Activated T-cell treated with anti-CD3 and anti-CD28 coated beads, Interleukin-2, amount 50 U/mL, for 1 hour (primary cell): ENCODE measurements at places on chromosomes 2 and 18.
A peak's percentile ranks its signal among the peaks of the same experiment; 100 is the strongest.

DNA sequence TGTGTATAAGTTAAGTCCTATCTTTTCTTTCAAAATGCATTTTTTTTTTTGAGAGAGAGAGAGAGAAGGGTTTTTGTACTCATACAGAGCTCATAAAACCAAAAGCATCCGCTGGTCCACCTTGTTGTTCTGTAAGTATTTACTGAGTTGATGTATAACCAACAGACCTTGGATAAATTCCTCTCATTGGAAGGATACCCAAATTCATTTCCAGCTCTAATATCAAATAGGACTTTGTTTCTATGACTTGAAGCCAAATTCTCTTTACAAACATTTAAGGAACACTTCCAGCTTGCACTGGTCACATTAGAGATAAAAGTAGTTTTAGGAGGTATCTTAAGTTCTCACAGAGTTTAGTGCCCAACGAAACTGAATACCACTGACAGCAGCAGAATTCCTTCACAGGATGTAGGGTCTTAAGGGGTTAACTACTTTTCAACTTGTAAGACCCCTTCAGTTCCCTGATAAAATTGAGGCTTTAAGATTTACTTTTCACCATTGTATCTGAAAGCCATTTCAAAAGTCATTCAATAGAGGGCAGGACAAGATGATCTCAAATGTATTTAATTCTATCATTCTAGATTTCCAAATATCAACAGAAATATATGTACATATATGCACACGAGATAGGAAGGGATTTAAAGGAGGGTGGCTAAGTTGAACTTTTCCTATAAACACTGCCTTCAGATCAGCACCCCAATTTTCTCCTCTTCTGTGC, 1398.5 kb upstream of the CELF4 start:
- no peak for DNase-seq

DNA sequence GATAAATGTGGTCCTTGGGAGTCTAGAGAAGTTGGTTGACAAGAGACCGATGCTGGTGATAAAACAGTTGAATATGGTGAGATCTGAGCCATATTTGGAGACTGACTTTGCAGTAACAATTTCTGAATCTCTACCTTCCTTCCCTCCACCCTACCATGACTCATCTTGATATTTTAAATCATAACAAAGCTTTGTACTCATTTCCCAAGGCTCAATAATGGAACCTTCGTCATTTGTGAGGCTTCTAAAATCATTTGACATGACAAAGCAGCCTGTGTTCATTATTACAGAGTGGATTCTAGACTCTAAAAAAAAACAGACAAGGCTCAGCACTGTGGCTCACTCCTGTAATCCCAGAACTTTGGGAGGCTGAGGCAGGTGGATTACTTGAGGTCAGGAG, 38.5 kb upstream of the PDCL3 start:
- no peak for DNase-seq

DNA sequence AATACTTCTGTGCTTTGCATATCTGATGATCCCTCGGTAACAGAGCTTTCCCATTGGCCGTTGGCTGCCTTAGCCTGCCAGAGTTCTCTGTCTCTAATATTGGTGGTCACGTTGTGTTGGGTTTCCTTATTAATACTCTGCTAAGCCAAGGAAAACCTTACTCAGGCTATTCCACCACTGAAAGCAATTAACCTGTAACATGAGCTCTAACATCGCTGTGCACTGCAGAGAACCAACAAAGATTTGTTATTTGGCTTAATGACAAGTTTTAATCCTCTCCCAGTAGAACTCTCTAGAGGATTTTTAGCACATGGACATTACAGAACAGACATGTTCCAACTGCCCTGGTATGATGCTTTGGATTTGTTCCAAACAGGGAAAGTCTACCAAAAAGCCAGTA, 825.9 kb upstream of the POU3F3 start:
- DNase-seq: no peak

GRCh38 chr2:33058716-33059470, 112.1 kb downstream of the LTBP1 start:
- no peak for DNase-seq

DNA sequence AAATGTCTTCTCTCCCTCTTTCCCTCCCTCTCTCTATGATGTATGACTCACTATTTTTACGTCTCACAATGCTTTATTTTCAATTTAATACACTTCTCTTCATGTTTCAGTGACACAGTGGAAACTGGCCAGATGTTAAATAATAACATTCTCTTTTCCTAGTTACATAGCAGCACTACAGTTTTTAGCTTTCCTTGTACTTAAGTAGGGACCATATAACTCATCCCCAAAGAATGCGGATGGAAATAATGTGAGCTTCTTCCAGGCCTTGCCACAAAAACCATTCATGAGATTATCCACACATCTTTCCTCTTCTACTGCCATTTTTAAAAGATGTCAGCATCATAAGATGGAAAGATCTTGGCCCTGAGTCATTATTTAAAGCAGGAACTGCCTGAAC, 789.4 kb downstream of the LRP1B start:
- DNase-seq: no peak

DNA sequence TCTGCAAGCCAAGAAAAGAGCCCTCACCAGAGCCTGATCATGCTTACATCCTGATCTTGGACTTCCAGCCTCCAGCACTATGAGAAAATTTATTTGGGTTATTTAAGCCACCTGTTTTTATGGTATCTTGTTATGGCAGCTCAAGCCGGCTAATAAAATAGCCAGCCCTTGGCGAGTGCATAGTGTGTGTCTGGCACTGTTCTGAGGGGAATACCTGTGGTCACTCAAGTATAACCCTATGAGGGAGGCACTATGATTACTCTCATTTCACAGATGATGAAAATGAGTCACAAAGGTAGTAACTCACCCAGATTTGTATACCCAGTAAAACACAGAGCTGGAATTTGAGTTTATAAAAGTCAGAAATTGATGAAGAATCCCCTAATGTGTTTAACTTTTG, 556.9 kb upstream of the SETBP1 start:
- DNase-seq: no peak

GRCh38 chr2:151668737-151669136, 65.5 kb downstream of the NEB start:
- DNase-seq: no peak

DNA sequence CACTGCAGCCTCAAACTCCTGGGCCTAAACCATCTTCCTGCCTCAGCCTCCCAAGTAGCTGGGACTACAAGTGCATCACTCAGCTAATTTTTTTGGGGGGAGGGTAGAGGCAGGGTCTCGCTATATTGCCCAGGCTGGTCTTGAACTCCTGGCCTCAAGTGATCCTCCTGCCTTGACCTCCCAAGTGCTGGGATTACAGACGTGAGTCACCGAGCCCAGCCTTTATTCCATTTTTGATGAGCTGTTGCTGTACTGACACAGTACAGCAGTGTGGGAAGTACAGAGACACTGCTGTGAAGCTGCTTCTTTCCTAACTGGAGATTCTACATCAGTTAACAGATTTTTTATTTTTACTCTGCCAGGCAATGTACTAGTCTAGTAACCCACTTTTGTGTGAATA, 18.8 kb downstream of the PTRHD1 start:
- no peak for DNase-seq

GRCh38 chr2:101850450-101850849, 141.3 kb upstream of the IL1R2 start:
- DNase-seq: no peak

DNA sequence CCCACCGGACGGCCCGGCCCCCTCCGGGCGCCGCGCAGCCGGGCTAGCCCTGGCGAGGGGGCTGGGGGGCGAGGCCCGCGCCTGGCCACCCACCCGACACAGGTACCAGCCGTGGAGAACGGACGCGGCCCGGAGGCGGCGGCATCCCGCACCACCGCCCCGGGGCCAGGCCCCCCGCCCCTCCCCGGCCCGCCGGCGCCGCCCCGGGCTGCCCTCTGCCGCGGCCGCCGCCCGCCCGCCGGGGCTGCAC, 405 bp downstream of the SOS1 start:
- no peak for DNase-seq

GRCh38 chr18:58315739-58316215, 271.8 kb downstream of the NEDD4L start:
- DNase-seq: no peak

GRCh38 chr18:31702449-31702848, 18.1 kb upstream of the B4GALT6 start:
- no peak for DNase-seq

DNA sequence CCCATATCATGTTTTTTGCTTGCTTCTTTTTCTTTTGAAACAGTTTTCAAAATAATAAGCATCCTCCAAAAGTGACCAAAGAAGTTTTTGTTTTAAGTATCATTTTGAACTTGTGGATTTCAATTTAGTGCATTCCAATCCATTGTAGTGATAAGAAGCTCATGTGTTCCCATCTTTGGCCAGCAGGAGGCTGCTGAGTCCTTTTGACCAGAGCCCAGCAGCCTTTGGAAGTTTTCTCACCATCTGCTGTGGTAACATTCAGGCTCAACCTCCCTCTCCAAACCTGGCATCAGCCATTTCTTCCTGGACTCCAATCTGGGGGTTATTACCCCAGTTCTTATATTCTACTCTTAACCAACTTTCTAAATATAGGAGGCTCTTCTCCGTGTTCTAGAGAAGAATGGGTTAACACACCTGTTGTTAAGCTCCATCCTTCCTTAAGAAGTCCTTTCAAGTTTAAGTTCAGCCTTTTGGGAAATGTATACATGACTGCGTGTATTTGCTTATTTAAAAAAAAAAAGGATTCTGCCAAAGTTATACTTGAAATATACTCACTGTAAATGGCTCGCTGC, 39.0 kb upstream of the MAL start:
- peak; percentile 31 for DNase-seq

DNA sequence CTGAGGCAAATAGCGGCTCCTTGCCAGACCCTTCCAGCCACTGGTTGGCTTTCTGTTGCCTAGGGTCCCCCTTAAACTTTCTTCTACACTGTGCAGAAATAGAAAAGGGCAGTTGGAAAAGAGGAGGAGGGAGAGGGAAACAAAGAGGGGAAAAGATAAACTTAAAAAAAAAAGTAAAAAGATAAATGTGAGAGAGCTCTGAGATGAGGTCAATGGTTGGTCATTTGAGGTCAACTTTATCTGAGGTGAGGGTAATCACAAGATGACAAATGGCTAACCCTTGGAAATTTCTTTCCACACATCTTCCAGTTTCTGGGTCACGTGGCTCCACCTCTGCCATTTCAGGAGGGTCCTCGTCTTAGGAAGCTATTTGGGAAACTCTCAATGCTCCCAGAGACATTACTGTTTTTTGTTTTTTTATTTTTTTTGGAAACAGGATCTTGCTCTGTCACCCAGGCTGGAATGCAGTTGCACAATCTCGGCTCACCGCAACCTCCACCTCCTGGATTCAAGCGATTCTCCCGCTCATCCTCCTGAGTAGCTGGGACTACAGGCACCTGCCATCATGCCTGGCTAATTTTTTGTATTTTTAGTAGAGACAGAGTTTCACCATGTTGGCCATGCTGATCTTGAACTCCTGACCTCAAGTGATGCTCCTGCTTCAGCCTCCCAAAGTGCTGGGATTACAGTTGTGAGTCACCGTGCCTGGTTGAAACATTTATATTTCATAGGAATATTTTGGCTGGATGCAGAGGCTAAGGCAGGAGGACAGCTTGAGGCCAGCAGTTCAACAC, 199.9 kb downstream of the TGIF1 start:
- no peak for DNase-seq
